ENCODE measurements at places on chromosomes 1 and 21.

DNA sequence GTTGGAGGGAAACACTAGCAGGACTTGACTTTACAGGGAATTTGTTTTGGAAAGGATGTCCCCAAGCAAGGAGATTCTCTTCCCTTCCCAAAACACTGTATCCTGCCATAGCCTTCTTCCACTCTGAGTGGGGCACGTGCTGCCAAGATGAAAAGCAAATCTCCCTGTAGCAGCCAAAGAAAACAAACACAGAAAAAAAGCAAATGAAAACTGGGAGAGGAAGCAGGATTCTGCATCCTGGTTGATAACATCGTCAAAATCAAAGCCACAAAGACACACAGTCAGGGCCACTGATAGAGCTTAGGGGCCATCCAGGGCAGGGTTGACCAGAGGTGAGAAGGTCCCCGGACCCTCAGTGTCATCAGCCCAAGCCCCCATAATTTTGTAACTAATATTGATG is 16.0 kb upstream of the MTARC2 start:
- DNase-seq, result no peak

DNA sequence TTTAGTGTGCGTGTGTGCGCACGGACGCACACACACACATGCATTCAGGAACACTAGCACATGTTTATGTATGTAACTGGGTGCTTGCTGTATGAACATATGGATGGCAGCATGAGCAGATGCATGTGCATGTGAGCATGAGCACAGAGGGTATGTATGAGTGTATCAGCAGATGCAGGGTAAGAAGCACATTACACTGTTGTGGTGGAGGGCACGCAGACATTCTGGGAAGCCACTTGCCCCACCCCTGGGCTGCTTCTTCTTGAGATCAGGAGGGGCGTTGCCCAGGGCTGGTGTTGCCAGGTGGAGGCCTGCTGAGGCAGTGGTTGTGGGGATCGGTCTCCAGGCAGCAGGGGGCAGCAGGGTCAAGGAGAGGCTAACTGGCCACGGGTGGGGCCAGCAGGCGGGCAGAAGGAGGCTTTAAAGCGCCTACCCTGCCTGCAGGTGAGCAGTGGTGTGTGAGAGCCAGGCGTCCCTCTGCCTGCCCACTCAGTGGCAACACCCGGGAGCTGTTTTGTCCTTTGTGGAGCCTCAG is 3.9 kb upstream of the P3R3URF start:
- DNase-seq, result no peak

GRCh38 chr1:98749152-98749756 is 87.7 kb downstream of the SNX7 start:
- no peak for DNase-seq

DNA sequence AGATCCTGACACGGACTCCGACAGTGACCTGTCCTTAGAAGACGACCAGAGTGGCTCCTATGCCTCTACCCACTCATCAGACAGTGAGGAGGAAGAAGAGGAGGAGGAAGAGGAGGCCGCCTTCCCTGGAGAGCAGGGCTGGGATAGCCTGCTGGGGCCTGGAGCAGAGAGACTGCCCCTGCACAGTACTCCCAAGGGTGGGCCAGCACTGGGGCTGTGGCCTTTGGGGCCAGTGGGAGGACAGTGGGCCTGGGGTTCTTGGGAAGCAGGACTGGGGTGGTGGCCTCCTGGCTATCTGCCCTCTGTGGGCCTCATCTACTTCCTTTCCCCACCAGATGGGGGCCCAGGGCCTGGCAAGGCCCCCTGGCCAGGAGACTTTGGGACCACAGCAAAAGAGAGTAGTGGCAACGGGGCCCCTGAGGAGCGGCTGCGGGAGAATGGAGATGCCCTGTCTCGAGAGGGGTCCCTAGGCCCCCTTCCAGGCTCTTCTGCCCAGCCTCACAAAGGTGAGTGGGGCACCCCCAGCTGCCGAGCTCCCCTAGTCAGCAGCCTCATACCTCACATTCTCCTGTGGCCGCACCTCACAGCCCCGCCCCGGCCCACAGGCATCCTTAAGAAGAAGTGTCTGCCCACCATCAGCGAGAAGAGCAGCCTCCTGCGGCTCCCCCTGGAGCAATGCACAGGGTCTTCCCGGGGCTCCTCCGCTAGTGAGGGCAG is 10.0 kb downstream of the PSRC1 start:
- DNase-seq, result no peak

- no peak for DNase-seq
These were observed 15.5 kb upstream of the ACTRT2 start for GRCh38 chr1:3005771-3006170.

DNA sequence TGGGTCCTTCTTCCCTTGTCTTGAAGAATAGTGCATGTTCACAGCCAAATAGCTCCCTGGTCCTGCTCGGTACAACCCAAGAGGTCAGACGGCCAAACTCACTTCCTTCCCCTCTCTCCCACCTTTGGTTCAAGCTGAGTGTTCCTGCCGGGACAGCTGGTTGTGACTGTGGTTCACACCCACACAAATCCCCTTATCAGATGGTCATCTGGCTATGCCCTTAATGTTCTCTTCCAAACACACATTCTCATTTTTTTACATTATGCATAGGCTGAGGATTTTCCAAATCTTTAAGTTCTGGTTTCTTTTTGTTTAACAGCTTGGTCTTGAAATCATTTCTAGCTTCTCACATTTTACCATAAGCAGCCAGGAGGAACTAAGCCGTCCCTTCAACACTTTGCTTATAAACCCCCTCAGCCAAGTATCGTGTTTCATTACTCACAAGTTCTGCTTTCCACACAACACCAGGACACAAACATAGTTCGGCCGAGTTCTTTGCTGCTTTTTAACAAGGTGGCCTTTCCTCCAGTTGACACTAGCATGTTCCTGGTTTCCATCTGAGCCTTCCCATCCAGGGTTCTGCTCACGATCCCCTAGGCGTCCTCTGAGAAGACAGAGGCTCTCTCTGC is 19.7 kb upstream of the TSPEAR start:
- DNase-seq, result no peak

GRCh38 chr1:55285834-55286233 is 70.7 kb upstream of the USP24 start:
- DNase-seq, result no peak
